CD4-positive, CD25-positive, alpha-beta regulatory T cell (primary cell): ENCODE measurements at places on chromosomes 6 and 20. TPM values are rescaled to one million over a fixed set of nuclear protein-coding genes. Genes with fewer than 3 reads are reported as not detected.

The PCK1 gene
- polyA plus RNA-seq = not detected

The FNDC1 gene
- polyA plus RNA-seq = not detected

The SIRPB1 gene
- polyA plus RNA-seq = 0.73 TPM

The NKX2-2 gene
- not detected for polyA plus RNA-seq

The SLC17A1 gene
- polyA plus RNA-seq = not detected

The NCOA7 gene
- polyA plus RNA-seq = 14.3 TPM

The MYLK2 gene
- not detected for polyA plus RNA-seq

The SUMO4 gene
- 0.38 TPM for polyA plus RNA-seq

The SPATS1 gene
- polyA plus RNA-seq = not detected

The TNFRSF6B gene
- polyA plus RNA-seq = not detected

The BPIFA1 gene
- polyA plus RNA-seq = not detected

The SMIM28 gene
- not detected for polyA plus RNA-seq

The LRRN4 gene
- not detected for polyA plus RNA-seq

The EMILIN3 gene
- not detected for polyA plus RNA-seq

The IMPG1 gene
- not detected for polyA plus RNA-seq

The ACOT8 gene
- polyA plus RNA-seq = 43.0 TPM

The FBXL4 gene
- 10.9 TPM for polyA plus RNA-seq

The OR11A1 gene
- not detected for polyA plus RNA-seq

The HSPA12B gene
- 0.09 TPM for polyA plus RNA-seq
